NCI-H2081 treated with DMSO at 0.1 percent for 48 hours (cell line): ENCODE measurements at places on chromosomes 7 and 10.

DNA sequence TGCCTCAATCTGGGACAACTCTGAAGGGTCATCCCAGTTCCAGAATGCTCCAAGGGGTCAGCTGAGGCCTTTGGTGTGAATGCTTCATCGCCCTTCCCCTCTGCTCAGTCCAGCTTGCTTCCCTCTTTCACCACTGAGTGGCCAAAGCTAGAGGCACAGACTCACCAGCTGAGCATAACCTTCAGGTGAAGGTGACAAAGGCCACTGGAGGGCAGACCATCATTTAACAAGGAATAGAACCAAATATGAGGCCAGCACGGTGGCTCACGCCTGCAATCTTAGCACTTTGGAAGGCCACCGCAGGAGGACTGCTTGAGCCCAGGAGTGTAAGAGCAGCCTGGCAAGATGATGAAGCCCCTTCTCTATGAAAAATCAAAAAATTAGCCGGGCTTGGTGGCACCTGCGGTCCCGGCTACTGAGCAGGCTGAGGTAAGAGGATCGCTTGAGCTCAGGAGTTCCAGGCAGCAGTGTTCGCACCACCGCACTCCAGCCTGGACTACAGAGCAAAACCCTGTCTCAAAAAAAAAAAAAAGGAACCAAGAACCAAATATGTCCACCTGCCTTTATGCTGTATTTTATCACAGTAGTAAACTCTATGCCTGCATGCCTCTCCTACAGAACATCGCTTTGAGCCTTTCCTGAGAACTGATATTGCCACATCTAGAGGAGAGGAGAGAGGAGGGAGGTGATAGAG lies 13.4 kb downstream of the PRKAG2 start:
- DNase-seq = no peak

DNA sequence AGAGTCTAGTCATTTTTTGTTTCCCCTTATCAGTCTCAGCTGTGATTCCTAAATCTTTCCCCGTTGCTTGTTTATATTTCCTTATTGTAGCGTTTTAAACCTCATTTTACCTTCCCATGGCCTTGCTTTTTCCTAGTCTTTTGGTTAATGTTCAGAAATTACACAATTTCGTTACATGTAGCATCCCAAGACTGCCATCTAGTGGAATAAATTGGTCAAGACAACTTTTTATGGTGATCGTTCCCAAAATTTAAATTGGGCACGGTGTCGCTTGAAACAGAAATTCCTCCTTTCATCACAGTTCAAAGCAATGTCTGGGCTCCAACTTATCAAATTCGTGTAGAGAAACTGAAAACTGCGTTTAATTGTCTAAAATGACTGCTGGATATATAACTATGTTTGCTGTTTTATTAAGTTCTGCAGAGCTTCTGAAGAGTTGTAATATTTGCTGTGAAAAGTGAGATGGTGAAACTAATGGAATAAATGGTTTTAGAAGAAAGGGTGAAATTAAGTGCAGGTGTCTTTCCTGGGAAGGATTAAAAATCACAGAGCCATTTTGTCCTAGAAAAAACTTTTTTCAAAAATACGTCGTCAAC lies 370.2 kb downstream of the PHF14 start:
- no peak for DNase-seq

- DNase-seq = no peak
These were observed 25.0 kb downstream of the PLAC9 start for GRCh38 chr10:80157561-80157960.

- DNase-seq = no peak
These were observed 106.0 kb downstream of the CXCL12 start for GRCh38 chr10:44278837-44279324.

DNA sequence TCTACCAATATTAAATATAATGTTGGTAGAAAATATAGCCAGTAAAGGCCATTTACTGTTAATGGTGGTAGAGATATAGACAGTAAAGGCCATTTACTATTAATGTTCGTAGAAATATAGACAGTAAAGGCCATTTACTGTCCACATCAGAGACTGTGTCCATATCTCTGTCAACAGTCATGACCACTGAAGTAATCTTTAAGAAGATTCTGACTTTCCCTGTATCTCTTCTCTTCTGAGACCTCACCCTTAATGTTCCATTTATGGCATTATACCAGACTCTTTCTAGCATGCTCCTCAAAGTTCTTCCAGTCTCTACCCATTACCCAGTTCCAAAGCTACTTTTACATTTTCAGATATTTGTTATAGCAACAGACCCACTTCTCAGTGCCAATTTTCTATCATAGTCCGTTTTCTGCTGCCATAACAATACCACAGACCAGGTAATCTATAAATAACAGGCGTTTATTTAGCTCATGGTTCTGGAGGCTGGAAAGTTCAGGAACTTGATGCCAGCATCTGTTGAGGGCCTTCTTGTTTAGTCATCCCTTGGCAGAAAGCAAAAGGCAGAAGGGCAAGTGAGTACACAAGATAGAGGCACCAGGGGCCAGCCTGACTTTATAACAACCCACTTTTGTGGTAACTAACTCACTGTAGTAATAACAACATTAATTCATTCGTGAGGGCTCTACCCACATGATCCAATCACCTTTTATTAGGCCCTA lies 7.9 kb upstream of the NUDCD3 start:
- no peak for DNase-seq

DNA sequence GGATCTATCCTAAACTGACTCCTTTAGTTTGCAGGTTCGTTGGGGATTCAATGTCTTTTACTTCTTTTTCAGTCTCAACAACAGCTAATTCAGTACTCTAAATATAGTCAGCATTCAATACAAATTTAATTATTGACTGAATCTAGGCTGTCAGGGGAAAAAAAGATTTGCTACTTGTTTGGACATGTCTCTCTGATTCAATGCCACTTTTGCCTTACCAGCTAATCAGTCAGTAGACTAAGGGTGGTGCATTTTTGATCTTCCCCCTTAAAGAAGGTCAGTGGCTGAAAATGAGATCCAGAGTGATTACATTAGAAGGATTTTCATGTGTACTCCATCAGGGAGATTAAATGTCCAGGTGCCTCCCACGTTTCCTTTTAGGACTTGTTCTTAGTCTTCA lies 145.1 kb downstream of the C1GALT1 start:
- DNase-seq = no peak

DNA sequence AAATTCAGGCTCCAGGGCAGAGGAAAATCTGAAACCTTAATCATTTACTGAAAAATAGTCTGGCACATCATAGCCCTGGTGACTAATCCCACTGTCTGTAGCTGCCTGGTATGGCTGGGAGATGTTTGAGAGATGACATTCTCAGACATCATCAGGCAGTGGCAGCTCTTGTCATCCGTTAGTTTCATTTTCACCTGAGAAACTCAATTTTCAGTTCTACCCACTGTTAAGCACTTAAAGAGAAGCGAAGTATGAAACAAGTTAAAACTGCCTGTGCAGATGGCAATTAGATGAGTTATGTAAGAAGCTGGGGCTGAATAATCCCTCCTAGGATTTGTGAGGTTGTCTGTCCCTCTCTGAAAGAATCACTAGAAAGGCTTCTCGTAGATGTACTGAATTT lies 150.2 kb downstream of the NSUN6 start:
- DNase-seq = no peak

GRCh38 chr7:42945821-42946626 lies 13.8 kb downstream of the MRPL32 start:
- DNase-seq = no peak

GRCh38 chr10:132440791-132441565 lies 44.0 kb downstream of the PWWP2B start:
- DNase-seq = no peak

DNA sequence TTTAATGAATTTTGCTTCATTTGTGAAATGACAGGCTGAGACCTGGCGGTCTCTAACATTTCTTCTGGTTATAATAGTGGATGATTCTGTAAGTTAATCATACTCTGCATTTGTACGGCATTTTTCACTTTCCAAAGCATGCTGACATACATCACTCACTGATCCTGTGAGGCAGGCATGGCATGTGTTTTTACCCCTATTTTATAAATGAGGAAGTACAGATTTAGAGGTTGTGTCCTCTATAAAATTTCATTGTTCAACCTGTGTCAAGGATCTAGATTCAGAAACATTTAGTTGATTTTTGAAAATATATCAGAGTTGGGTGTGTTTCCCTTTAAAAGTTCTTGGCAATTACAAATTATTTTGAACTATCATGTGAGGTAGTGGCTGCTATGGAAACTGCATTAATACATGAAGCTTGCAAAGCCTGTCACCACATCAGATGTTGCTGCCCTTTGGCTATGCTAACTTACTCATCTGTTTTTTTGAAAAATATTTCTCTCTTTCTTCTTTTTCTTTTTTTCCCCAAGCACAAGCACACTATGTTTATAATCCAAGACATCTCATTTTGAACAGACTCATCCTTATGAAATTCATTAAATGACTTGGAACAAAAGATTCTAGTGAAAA lies 172.7 kb downstream of the GNAI1 start:
- no peak for DNase-seq

DNA sequence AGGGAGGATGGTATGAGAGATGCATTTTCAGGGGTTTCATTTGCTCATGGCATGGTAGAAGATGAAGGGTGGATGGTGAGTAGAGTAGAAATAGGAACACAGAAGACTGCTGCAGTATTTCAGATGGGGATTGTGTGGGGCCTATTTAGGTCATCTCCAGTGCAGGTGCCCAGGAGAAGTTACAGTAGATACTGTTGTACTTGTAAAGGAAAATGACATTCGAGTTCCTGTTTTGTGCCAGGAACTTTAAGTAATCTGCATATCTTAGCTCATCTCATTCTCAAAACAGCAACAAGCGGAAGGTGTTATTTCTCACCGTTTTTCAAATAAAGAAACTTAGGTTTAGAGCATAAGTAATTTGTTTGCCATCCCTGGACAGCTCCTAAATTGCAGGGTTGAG lies 156.2 kb downstream of the AUTS2 start:
- no peak for DNase-seq

DNA sequence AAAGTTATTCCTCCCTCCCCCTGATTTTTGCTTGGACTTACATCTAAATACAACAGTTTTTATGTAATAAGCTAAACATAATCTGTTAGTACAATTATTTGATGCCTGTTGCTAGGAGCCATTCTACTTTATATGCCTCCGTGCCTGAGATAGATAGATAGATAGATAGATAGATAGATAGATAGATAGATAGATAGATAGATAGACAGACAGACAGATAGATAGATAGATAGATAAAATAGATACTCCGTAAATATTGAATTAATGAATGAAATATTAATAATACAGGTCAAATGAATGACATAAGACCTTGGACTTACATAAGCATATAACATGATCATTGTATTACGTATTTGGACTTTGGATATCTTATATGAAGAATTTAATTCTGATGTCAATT lies 23.0 kb downstream of the NET1 start:
- DNase-seq = no peak

- DNase-seq = no peak
These were observed 325.7 kb downstream of the GATA3 start for GRCh38 chr10:8379906-8380832.

DNA sequence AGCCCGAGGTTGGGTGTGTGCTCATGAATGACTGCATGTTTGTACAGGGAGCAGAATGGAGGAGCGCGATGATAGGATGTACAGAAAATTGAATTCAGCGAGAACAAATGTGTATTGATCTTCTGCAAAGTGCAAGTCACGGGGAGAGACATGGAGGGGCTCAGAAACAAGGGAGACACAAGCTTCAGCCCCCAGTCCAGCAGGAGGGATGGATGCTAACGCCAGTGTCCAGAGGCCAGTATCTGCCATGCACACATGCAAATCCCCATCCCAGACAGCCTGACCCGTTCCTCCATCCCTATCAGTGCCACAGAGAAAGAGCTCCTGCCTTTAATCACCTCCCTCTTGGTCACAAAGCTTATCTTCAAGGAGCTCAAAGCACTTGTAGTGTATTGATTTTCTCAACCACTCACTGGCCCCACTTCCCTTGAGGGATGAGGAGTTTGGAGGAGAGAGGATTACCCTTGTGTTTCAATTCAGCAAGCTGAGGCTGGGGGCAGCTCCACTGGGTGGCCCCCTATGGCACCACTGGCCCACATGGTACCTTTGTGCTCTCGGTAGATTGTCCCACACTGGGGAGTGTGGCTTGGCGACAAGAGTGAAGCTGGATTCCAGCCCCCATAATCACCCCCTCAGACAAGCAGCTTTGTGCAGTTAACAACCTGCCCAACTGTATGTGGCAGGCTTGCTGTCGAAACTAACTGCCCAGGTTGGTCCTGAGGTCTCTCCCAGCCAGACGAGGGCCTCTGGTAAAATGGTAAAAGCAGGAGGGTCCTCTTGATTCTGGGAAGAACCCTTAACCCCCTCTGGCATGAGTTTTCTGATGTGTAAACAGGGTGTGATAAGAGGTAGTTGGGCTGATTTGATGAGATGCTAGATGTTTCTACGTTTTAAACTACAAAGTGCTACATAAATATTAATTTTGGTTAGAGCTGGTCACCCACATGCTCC lies 151.6 kb upstream of the UNC5B start:
- no peak for DNase-seq
